A549 (cell line): ENCODE measurements at places on chromosomes 7 and 10.

GRCh38 chr10:7424919-7425318 is 14.1 kb upstream of the SFMBT2 start:
- no peak for DNase-seq

- no peak for DNase-seq
Observed at GRCh38 chr7:25647872-25648271, 419.6 kb upstream of the NPVF start.

DNA sequence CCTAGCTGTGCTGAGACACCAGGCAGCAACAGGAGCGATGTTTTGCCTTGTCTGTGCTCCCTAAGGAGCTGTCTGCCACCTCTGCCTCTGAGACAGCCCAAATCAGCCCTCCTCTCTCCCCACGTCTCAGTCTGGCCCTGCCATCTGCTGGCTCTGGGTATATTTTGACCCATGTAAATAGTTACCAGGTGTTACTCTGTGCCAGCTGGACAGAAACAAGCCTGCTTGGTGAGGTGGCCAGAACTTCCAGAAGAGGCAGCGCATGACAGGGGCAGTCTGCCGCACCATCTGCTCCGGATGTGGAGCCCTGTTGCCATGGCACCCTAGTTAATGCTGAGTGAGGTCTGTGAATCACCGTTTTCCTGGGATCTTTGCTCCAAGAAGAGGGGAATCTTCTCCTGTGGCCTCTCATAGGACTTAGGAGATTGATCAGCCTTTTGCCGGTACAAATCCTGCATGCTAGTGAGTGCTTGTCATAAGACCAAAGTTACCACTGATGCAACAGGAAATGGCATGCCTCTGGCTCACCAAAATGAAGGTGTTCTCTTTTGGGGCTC is 31.8 kb downstream of the GSTO2 start:
- peak; percentile 27 for DNase-seq

DNA sequence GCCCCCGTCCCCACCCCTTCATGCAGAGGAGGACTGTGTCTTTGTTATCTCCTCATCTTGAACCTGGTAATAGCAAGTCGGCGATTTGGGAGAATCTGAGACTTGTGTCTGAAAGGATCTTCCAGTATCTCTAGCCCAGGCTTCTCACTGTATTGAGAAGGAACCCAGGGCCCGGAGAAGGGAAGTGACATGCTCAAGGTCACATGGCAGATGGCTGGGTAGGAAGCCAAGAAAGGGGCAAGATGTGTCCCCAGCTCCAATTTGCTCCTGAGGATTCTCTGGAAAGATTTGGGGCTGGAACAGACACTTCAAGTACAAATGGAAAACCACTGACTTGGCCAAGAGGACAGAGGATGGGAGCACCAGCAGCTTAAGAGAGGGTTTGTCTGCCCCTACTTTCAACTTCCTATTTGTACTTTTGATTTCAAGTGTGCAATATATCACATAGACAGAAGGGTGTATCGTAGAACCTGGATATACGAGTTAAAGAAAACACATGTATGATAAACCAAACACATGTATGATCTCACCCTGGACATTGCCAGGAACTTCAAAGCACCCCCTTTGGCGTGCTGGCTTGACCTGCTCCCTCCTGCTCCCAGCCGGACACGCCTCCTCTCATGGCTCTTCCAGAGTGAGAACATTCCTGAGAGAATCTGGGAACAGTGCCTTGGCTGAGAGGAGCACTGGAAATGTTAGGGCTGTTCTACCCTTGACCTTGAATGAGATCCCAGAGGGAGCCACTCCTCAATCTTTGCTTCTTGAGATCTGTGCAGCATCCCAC is 79.7 kb downstream of the CDH23 start:
- no peak for DNase-seq

DNA sequence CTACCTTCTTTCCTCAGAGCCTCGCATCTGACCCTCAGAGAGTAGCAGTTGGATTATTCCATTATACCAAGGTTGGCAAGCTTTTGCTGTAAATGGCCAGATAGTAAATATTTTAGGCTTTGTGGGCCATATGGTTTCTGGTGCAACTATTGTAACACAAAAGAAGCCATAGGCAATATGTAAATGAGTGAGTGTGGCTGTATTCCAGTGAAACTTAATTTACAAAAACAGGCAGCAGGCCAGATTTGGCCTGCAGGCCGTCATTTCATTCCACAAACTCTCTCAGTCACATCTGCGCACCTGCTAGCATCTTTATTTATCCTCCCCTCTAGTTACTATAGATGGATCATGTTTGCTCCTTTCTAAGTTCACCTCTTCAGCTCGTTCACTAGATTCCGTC is 6.7 kb downstream of the ZNF518A start:
- no peak for DNase-seq

- DNase-seq: no peak
Observed at GRCh38 chr7:114354306-114354705, 60.3 kb upstream of the FOXP2 start.

- no peak for DNase-seq
Observed at GRCh38 chr7:7706556-7707172, 11.7 kb downstream of the RPA3 start.

GRCh38 chr10:58107506-58107905 is 160.2 kb downstream of the IPMK start:
- no peak for DNase-seq

DNA sequence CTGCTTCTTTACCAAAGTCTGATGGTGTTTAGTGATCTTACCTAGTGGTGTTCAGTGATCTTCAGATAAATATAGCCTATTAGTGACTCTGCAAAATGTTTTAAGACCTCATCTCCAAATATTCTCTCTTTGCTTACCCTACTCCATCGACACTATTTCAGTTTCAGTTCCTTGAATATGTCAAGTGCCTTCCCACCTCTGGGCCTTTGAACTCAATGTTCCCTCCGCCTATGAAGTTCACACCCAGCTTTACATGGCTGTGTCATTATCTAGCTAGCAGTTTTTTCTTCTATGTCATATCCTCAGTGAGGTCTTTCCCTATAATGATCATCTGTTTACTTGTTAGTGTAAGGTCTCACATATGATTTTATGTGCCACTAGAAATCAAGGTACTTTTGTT is 322.6 kb downstream of the DGKB start:
- no peak for DNase-seq

DNA sequence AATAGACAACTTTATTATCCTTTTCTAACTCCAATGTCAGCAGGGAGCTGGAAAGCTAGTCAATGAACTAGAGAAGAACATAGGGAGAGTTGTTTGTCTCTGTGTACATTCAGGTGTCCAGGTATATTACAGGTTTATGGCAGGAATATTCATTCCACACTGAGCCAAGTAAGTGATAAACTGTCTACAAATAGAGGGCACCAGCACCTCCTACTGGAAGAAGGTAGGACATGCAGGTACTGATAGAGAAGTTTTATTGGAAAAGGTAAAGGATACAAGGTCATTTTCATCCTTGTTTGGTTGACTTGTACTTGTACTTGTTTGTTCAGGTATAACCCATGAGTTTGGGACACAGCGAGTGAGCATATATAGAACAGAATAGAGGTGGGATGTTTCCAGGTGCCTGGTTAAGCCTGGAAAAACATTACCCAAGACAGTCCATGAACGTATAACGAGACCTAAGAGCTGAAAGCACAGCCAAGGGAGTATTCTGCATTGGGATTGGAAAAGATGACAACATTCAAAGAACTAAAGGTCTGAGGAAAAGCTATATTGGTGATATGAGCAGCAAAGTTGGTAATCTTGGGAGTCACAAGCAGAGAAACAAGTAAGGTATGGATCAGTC is 61.4 kb upstream of the PPP1R3C start:
- peak; percentile 58 for DNase-seq

GRCh38 chr7:41674505-41675023 is 28.3 kb downstream of the INHBA start:
- DNase-seq: no peak

DNA sequence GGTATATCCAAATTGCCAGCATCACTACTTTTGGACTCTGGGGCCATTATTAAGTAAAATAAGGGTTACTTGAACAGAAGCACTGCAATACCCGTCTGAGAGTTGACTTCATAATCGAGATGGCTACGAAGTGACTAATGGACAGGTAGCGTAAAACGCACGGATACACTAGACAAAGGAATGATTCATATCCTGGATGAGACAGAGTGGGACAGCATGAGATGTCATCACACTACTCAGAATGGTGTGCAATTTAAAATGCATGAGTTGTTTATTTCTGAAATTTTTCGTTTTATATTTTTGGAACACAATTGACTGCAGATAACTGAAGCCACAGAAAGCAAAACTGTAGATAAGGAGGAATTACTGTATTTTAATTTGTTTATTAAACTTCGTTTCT is 421.5 kb upstream of the LRGUK start:
- DNase-seq: peak; percentile 69

GRCh38 chr10:33114451-33114952 is 156.5 kb upstream of the ITGB1 start:
- DNase-seq: peak; percentile 33

DNA sequence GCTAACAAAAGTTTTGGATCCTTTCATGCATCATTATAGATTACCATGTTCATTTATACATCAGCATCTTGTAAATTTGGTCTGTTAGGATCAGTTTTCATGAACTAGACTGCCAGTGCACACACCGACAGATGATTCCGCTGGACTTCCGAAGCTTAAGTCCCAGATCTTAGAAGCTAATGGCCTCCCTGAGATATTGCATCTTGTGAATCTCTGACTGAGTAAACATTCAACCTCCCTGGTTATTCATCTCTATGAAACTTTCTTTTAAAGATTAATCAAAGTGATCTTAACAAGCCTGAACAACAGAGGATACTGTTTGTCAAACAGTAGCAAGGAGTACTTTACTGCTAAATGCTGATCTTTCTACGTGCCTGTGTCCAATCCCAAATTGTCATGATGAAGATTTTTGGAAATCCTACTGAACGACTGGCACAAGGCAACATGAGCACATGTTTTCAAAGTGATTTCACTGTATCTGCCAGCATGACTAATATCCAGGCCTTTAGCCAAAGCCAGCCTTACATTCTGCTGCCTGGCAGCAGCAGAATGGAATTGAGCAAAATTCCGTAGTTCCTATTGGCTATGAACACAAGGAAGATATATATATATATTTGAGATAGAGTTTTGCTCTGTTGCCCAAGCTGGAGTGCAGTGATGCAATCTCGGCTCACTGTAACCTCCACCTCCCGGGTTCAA is 91.3 kb upstream of the ANK3 start:
- peak; percentile 91 for DNase-seq

DNA sequence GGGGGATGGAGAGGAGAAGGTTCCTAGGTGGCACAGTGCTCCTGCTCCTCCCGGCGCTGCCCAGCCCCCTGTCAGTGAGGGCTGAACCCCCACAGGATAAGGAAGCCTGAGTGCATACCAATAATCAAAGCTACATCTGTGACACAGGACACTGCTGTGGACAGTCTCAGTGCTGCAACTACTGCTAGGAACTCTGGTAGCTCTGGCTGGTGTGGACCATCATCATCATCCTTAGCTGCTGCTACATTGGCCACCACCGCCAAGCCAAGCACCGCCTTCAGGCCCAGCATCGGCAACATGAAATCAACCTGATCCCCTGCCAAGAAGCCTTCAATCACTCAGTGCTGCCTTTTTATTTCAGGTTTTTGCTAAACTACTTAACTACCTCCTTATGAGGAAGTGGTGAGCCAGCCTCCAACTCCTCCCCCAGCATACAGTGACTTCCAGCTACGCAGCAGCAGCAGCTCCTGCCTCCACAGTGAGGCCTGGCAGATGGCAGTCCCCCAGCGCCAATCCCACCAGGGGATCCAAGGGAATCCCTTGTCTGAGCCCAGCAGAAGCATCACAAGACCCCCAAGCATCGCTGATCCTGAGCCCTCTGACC is 32.1 kb upstream of the SLC26A4 start:
- DNase-seq: no peak

DNA sequence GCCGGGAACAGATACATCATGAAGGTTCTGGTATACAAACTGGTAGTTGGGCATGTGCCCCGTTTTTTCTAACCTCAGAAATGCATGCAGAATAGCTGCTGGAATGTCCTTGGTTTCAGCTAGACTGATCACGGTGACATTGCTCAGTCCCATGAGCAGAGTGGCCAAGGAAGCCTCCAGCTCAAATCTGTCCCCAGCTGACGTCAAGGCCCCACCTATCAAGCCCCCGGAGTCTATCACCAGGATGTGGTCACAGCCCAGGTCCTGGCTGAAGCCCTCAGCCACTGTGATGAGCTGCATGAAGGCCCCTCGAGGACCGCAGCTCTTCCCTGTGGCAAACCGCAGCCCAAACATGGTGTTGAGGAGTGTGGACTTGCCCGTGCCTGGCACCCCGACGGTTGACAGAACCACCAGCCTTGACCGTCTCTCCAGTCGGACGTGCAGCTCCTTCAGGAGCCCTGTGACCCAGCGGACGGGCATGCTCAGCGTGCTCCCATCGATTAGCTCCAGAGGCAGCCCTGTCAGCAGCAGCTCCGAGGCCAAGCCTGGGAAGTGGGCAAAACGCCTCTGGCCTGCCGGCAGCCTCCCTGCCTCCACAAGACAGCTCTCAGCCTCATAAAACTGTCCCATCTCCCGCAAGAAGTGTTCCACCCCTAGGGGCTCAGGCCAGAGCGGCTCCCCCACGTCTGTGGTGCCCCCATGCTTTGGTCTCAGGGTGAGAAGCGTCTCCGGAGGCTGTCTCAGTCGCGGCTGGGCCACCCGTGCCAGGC is 7.8 kb upstream of the MRPS24 start:
- DNase-seq: no peak

DNA sequence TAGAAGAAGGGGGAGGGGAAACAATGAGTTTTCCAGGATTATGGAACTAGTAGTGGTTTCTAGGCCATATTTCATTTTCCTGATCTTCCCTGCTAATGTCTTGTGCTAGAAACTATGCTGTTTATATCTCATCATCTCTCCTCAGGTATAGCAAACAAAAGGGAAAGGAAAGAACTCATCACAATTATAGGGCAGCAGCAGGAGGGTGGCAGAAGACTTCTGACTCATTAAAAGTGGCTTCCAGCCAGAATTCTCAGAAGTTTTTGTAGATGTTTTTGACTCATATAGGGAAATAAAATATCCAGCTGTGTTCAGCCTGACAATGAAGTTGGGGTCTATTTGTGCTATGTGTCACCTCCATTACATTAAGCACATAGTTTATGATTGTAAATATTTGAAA is 6.5 kb downstream of the AHR start:
- peak; percentile 79 for DNase-seq

- DNase-seq: peak; percentile 29
Observed at GRCh38 chr7:79553811-79554555, 100.5 kb upstream of the MAGI2 start.

DNA sequence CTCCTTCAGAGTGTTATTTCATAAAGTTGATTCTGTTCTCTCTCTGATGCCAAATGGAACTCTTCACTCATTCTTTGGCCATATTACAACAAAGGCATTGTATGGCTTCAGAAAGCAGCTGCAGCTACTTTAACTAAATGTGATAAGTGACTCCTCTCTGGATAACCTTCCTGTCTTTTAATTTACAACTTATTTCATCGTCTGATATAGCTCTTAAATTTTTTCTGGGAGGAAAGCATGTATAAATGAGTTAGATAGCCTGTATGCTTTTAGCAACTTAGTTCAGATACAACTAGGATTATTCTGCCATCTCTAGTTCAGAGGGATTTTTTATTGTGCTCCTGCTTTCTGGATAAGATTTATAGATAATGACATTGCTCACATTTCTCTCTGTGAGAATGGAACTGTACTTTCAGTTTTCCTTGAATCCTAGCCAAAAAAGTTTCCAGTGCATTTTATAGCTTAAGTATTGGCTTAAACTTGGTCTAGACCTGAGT is 57.5 kb downstream of the KLHDC10 start:
- no peak for DNase-seq

GRCh38 chr7:151243408-151244195 is 4.9 kb downstream of the SMARCD3 start:
- no peak for DNase-seq
